ENCODE measurements at places on chromosomes 6 and 20.

DNA sequence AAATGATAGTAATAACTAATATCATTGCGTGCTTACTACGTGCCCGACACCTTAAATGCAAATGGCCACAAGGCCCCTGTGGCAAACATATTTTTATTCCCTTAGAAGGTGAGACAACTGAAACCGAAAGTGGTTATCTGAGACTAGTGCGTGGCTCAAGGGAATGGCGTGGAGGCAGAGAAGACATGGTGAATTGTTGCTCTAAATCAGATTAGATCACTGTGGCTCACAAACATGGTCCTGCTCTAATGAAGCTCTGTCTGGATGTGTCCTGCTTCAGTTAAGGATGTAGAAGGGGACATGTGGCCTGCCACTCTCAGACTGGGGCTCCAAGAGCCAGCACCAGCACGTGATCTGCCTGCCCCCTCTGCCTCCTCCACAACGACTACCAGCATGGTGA is 124.2 kb upstream of the GMDS start:
- no peak for DNase-seq

DNA sequence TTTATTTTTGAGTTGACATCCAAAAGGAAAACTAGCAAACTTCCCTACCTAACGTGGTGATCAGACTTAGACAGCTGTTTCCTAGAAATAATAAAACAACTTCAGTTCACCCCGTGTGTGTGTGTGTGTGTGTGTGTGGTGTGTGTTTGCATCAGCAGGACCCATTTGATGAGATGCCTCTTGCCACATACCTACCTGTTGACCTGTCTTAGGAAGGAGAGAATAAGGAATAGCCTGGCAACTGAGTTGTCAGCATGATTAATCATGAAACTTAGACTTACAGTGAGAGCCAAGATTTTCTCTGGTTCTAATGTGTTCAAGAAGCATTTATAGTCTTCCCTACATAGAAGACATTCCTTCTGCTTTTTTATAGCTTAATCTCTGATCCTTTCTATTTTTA is 16.1 kb upstream of the PBOV1 start:
- DNase-seq = no peak

DNA sequence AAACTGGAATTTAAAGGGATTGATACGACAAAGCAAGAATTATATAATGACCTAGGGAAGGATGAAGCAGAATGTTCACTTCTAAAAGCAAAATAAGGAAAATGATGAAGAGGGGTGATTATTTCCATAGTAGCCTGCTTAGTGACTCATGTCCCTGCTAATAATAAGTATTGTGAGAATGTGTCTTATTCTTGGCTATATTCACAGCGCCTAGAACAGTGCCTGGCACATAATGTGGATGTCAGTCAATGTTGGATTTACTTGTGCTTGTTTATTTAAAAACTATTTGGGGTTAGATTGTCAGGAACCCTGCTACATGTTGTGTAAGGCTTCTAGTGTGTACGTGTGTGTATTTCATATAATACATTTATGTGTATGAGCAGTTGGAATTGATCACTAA is 85.1 kb downstream of the ZFAND3 start:
- no peak for DNase-seq

GRCh38 chr6:4853782-4854511 is 77.7 kb downstream of the CDYL start:
- no peak for DNase-seq

GRCh38 chr6:29750709-29751108 is 27.5 kb downstream of the HLA-F start:
- DNase-seq = no peak

DNA sequence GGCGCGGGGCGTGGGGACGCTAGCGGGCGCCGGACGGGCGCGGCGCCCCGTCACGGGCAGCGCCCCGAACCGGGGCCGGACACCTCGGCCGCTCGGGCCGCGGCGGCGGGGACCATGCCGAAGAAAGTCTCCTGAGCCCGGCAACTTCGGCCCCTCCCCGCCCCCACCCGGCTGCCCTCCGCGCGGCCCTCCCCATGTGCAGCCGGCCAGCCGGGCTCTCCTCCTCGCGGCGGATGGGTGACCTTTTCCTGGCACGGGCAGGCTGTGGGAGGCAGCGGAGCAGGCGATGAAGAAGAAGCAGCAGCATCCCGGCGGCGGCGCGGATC is 278 bp downstream of the UST start:
- no peak for DNase-seq
